Esophagus muscularis mucosa (tissue), 4 donors: ENCODE measurements at places on chromosomes 1 and 21. TPM values are rescaled to one million over a fixed set of nuclear protein-coding genes. Genes with fewer than 3 reads are reported as not detected.

Gene AMY1A
- total RNA-seq = not detected

DNA sequence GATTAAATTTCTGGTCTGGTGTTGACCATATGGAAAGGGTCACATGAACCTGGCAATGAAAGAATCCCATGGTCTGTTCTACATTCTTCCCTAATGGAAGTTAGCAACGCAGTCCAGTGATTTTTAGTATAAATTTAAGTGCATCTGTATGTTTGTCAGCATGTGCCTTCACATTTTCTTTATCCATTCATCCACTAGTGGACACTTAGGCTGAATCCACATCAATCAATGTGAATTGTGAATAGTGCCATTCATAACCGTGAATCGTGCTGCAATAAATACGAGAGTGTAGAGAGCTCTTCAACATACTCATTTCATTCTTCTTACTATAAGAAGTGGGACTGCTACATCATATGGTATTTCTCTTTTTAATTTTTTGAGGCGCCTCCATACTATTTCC lies 12.7 kb upstream of the IFI16 start:
- no peaks in the 10 kb centered on the region for H3K27me3 ChIP-seq
- DNase-seq = no peak
- no peaks in the 10 kb centered on the region for H3K36me3 ChIP-seq
- H3K4me1 ChIP-seq = peaks cover 12% of the 10 kb centered on the region

Gene GBP6
- total RNA-seq = not detected

DNA sequence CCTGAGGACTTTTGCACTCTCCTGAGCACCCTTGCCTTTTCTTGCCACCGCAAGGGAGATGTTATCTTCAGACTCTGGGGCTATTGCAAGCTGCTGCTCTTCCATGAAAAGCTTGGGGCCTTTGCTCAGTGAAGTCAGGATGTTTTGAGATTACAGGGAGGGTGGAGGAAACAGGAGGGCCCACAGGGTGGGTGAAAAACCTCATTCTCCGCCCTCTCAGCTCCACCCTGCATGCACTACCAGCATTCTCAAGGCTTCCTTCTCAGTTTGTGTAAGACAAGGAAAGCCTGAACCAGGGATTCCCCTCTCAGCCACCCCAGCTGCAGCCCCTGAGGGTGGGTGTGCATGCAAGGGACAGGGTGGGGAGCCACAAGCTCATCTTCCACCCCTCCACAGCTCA lies 25.8 kb upstream of the ZNF648 start:
- DNase-seq = peak; percentile 72
- no peaks in the 10 kb centered on the region for H3K36me3 ChIP-seq
- H3K27me3 ChIP-seq = no peaks in the 10 kb centered on the region
- peaks cover 21% of the 10 kb centered on the region for H3K4me1 ChIP-seq
- H3K27ac ChIP-seq = no peak overlapping the region

Gene ZNF648
- not detected for total RNA-seq

GRCh38 chr1:5526822-5527551 lies 465.2 kb downstream of the NPHP4 start:
- no peaks in the 10 kb centered on the region for H3K4me1 ChIP-seq
- no peaks in the 10 kb centered on the region for H3K36me3 ChIP-seq
- peak; percentile 89 for DNase-seq
- no peak overlapping the region for H3K27ac ChIP-seq
- H3K27me3 ChIP-seq = peaks cover 59% of the 10 kb centered on the region

Gene PLA2G2D
- not detected for total RNA-seq

DNA sequence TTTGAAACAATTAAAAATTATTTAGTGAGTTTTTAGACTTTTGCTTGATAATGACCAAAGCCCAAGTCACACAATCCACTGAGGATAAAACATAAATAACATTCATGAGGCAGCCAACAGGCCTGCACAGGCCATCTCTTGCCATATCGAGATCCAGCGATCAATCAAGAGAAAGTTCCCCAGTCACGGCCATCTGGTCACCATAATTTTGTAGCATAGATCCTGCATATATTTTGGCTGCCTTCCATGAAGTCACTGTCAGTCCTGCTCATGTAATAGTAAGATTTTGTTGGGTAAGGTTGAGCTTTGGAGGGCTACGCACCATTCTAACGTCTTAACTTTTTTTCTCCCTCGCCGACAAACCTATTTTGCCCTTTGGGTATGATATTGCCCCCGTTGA lies 17.5 kb downstream of the KPNA6 start:
- DNase-seq = no peak
- no peak overlapping the region for H3K27ac ChIP-seq
- no peaks in the 10 kb centered on the region for H3K36me3 ChIP-seq
- H3K4me3 ChIP-seq = no peak overlapping the region

Gene SELE
- 1.7 TPM for total RNA-seq

DNA sequence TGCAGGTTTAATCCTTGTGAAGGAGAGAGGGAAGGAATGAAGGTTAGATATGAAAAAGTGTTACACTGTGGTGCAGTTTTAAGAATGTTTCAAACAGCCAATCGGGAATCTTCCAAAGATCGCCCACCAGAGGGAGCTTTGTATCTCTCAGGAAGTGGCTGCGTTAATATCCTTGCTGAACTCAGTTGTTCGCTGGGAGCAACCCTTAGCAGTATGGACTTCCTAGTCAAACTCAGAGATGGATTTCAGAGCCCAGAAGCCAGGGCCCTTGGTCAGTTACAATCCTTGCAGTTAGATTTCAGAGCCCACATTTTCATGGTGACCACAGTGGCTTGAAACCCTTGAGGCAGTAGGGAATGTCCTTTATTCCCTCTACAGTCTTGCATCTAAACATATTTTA lies 136.2 kb downstream of the NTNG1 start:
- DNase-seq = no peak
- no peak overlapping the region for H3K4me3 ChIP-seq
- no peaks in the 10 kb centered on the region for H3K36me3 ChIP-seq
- no peaks in the 10 kb centered on the region for H3K27me3 ChIP-seq
- H3K27ac ChIP-seq = no peak overlapping the region

GRCh38 chr1:32876341-32877210 lies 5.9 kb upstream of the FNDC5 start:
- no peaks in the 10 kb centered on the region for H3K36me3 ChIP-seq
- H3K4me3 ChIP-seq = no peak overlapping the region
- H3K4me1 ChIP-seq = peaks cover 42% of the 10 kb centered on the region

DNA sequence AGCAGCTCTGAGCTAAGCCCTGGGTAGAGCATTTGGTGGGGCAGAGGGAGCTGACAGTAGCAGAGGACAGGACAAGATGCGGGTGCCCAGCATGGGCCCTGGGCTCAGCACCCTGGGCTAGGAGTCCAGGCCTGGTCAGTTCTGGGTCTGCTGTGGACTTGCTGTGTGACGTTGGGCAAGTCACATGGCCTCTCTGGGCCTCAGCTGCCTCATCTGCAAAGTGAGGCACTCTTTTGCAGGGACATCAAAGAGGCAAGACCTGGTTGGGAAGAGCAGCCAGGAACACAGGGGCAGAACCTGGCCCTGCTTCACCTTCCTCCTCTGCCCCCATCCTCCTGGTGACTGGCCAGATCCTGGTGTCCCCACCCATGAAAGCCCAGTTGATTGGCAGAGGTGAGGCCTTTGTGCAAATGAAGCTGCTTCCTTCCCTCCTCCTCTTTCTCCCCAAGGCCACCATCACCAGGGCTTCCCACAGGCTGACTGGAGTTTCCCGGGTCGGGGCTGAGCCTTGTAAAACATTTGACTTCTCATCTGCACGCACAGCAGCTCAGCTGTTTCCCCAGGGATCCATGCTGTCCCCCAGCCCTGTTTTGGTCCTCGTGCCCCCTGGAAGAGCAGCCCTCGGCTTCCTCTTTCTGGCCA lies 350.5 kb downstream of the MATN1 start:
- H3K27ac ChIP-seq = no peak overlapping the region
- no peaks in the 10 kb centered on the region for H3K27me3 ChIP-seq
- H3K36me3 ChIP-seq = no peaks in the 10 kb centered on the region
- H3K4me3 ChIP-seq = no peak overlapping the region
- no peaks in the 10 kb centered on the region for H3K4me1 ChIP-seq

DNA sequence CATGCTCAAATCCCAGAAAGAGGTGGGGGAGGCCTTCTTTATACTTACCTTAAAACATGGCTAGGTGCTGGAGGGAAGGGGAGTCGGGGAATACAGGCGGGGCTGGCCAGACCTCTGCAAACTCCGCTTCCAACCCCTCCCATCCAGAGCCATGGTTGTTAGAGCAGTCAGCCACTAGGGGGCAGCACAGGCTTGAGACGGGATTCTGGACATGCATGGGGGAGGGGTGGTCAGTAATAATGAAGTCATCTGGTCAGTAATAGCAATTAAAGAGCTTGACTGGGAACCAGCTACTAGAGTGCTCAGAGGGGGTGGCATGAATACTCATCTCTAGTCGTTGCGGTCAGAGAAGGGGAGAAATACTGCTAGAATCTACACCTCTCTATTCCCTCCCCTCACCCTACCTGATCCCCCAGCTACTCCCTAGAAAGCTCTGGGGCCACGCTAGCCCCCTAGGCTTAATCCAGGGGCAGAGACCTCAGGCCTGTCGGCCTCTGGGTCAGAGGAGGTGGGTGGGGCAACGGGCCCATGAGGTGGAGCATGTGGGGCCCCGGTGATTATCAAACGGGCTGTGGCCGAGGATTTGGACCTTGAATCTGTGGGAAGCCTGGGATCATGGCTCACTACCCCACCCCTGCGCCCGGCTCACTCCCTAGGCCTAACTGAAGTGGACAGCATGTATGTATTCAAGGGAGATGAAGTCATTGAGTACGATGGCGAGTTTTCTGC lies 2.9 kb downstream of the CASQ1 start:
- H3K36me3 ChIP-seq = no peaks in the 10 kb centered on the region
- H3K4me1 ChIP-seq = peaks cover 48% of the 10 kb centered on the region
- peak; percentile 96 for DNase-seq
- no peaks in the 10 kb centered on the region for H3K27me3 ChIP-seq

DNA sequence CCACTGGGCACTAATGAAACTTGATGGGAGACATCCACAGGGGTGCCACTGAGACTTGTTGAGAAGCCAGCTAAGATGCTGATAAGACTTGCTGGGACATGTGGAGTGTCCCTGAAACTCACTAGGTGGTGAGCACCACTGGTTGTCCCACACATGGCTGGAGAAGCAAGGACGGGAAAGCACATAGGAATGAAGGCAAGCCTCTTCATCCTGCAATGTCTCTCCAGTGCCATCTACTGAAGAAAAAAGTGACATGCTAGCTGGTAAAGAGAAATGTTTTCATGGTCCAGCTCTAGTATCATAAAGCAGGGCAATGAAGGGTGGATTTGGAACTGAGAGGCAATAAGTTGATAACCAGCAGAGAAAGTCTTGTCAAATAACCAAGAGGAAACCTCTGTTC lies 283.0 kb downstream of the PAPPA2 start:
- no peak overlapping the region for H3K27ac ChIP-seq
- H3K4me1 ChIP-seq = no peaks in the 10 kb centered on the region
- H3K4me3 ChIP-seq = no peak overlapping the region
- no peak for DNase-seq
- H3K27me3 ChIP-seq = no peaks in the 10 kb centered on the region

- no peaks in the 10 kb centered on the region for H3K27me3 ChIP-seq
- H3K4me1 ChIP-seq = no peaks in the 10 kb centered on the region
- peaks cover 7% of the 10 kb centered on the region for H3K36me3 ChIP-seq
- DNase-seq = no peak
- no peak overlapping the region for H3K27ac ChIP-seq
Measured at GRCh38 chr1:192993426-192994085, 65.6 kb downstream of the UCHL5 start.
